NCI-H146 (cell line): ENCODE measurements at places on chromosomes 5 and 9.

DNA sequence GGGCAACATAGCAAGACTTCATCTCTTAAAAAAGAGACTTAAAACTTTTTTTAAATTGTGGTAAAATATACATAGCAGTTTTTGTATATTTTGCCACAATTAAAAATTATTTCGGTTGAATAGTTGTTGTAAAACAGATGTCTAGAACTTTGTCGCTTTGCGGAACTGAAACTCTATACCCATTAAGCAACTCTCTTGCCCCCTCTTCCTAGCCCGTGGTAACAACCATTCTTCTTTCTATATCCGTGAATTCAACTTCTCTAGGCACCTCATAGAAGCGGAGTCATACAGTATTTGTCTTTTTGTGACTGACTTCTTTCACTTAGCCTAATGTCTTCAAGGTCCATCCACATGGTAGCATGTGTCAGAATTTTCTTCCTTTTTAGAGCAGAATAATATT lies 43.3 kb downstream of the SPARC start:
- no peak for DNase-seq

DNA sequence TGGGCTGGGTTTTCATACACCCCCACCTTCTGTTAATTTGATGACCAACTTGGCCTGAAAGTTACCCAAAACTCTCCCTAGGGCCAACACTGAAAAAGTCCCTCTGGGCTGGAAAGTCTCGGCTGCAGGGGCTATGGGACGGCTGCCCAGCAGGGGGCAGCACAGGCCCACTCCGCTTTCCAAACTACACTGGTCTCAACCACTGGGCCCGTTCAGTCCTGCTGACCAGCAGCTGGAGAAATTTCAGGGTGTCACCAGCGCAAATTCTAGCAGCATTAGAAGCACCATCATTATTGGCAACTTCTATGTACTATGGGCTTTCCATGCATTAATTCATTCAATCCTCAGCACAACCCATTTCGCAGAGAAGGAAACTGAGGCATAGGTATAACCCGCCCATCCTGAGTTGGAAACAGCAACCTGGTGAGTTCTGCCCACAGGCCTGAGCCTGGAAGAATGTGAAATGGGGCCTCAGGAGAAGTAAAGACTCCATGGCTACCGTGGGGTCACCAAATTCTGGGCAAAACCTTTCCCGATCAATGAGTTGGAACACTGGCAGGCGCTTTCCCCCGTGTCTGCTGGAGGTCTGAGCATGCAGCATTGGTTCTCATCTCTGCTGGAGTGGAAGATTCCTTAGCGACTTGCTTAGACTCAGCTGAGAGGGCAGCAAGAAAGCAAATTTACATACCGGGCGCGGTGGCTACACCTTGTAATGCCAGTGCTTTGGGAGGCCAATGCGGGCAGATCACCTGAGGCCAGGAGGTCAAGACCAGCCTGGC lies 9.7 kb downstream of the ORM2 start:
- peak; percentile 2 for DNase-seq

- no peak for DNase-seq
These were observed 160.8 kb downstream of the TSSK1B start for GRCh38 chr5:113273948-113274347.

DNA sequence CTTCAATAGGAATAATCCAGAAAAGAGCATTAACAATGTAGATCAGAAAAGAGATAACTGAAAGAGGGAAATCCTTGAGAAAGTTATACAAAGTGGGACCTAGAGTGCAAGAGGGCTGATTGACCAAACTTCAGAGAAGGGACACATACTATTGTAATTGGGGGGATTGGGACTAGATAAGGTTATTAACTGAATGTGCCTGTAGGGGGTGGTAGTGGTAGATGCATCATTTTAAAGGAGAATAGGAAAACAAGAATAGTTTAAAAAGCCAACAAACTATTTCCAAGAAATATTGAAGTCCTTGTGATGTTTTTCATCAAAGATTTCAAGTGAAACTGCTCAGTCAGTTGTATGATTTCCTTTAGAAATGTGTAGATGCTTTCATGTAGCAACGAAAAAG lies 468.5 kb downstream of the TAF11L14 start:
- no peak for DNase-seq

GRCh38 chr5:38867416-38867815 lies 21.6 kb downstream of the OSMR start:
- no peak for DNase-seq

DNA sequence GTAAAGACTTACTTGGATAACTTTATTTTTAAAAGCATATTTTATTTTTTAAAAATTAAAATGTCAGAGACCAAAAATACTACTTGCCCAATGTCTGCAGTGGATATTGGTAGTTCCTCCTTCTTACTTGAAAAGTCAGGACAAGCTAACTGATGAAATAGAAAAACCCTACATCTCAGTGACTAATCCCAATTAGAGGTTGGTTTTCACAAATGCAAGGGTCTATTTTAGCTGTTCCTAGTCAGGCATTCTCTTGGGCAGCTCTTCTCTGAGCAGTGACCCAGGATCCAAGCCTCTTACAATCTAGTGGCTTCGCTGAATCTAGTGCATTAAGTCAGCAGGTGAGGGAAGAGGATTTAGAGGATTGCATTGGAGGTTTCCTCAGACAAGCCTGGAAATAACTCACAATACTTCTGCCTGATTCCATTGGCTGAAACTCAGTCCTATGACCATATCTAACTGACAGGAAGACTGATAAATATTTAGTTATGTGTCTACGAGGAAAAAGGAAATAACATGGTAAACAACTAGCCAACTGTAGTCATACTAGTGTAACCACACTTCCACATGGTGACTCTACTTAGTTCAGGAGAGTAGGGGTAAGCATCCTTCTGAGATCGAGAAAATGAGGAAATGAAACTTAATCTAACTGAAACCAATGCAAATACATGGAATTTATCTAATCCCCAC lies 34.2 kb upstream of the MIER3 start:
- no peak for DNase-seq

- no peak for DNase-seq
These were observed 151.0 kb upstream of the ZNF366 start for GRCh38 chr5:72658161-72658560.

GRCh38 chr5:31561946-31562345 lies 29.8 kb downstream of the C5orf22 start:
- no peak for DNase-seq

DNA sequence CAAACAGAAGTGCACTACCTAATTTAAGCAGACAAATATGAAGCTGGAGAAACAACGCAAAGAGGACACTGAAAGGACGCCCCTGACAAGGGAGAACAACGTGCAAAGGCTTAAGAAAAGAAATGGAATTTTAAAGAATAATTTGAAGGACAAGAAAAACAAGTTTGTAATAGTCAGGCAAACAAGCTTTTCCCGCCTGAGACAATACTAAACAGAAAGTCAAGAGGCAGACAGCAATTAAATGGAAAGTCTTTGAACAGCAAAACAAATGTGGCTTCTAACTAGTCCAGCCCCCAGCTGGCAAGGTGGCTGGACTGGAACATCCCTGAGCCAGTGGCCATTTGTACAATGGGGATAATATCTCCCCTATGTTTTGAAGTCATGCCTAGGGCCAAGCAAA lies 63.3 kb downstream of the SIL1 start:
- no peak for DNase-seq

- DNase-seq, result no peak
These were observed 636.1 kb upstream of the KLF4 start for GRCh38 chr9:108125625-108126024.

- no peak for DNase-seq
These were observed 206.5 kb downstream of the KCTD16 start for GRCh38 chr5:144377207-144377606.

DNA sequence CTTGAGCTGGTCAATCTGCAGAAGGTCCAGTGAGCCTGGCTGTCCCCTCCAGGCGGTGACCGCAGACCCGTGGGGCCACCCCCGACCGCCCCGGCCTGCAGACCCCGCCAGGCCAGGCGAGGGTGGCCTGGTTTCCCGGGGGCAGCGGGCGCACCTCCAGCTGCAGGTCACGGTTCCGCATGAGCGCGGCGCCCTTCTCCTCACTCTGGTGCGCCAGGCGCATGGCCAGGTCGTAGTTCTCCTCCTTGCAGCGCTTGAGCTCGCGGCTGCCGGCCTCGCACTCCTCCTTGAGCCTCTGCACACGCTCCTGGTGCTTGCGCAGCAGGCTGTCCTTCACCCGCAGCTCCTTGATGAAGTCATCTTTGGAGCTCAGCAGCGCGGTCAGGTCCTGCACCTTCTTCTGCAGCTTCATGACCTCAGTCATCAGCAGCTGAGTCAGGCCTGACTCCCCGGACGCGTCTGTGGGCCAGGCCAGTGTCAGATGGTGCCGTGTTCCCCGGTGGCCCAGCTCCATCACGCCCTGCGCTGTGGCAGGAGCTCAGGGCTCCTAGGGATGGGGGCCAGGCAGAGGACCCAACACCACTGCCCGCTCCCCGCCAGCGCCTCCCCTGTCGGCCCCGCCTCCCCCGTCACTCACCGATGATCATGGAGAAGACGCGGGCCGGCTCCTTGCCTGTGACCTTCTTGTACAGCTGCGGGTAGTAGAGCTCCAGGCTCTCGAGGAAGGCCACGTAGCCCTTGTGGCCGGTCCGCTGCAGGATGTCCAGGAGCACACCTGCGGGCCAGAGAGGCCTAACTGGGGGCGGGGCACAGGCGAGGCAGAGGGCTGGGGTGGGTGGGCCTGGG lies 2.6 kb downstream of the CARD9 start:
- no peak for DNase-seq

DNA sequence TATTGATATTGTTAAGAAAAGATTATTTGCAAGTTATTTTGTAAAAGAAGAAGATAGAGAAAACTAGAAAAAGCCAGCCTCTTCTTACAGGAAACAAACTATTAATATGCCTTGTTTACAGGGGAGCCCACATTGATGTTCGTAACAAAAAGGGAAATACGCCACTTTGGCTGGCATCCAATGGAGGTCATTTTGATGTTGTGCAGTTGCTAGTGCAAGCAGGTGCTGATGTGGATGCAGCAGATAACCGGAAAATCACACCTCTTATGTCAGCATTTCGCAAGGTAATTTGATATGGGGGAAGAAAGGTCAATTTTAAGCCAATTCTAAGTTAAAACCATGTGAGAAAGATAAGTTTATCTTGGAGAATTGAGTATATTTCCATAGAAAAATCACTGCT lies 37.6 kb upstream of the EIF4EBP3 start:
- DNase-seq, result peak; percentile 17

DNA sequence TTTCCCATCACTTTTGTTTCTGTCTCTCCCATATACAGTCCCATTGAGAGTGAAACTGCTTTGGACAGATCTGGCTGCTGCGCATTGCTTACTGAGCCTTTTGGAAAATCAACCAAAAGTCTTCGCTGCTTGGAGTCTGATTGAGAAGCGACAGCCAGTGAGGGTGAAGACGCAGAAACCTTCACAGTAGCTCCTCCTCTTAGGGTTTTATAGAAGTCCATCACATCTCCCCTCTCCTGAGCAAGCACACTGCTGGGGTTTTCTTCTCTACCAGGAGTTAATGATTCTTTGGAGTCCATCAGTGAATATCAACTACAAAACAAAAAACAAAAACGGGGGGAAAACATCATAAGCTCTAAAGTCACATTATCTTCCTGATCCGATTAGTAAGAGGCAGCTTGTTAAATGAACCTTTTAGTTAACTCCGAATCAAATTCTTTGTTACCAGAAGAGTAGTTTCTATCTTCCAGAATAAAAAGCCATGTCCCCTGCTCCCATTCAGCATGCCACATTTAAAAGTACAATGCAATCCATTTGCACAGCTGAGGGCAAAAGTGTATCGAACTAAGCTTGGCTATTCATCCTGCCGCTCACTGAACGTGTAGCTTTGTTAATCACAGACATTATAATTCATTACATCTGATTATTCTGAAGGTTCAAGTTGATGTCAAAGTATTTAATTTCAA lies 2.8 kb downstream of the NR3C1 start:
- DNase-seq, result peak; percentile 33

GRCh38 chr5:15529821-15530220 lies 29.8 kb downstream of the FBXL7 start:
- no peak for DNase-seq

- DNase-seq, result peak; percentile 67
These were observed 6.7 kb upstream of the ANKRD18B start for GRCh38 chr9:33517373-33517772.

GRCh38 chr9:131525643-131526565 lies 5.2 kb downstream of the UCK1 start:
- no peak for DNase-seq

DNA sequence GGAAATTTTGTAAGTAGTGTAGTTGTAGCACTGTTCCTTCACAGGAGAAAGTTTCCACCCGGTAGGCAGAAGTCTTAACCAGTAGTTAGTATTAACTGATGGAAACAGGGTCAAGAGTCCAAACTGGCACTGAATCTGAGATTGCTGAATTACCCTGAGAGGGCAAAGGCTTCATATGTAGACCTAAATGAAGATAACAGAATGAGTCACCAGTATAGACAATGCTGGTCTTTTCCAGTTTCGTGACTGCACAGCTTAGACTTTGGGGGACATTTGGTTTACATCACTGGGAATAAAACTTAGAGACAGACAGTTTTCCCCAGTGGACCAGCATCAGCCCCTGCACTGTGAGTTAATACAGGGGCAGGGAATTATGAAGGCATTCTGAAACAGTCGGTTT lies 60.5 kb downstream of the PCSK5 start:
- no peak for DNase-seq

GRCh38 chr5:69029292-69029691 lies 64.5 kb upstream of the SLC30A5 start:
- no peak for DNase-seq

GRCh38 chr9:136306211-136307208 lies 2.6 kb upstream of the CCDC187 start:
- DNase-seq, result no peak

- DNase-seq, result no peak
These were observed 30.5 kb downstream of the TGFBR1 start for GRCh38 chr9:99135456-99135855.

GRCh38 chr9:137764981-137765380 lies 112.6 kb upstream of the CACNA1B start:
- no peak for DNase-seq

DNA sequence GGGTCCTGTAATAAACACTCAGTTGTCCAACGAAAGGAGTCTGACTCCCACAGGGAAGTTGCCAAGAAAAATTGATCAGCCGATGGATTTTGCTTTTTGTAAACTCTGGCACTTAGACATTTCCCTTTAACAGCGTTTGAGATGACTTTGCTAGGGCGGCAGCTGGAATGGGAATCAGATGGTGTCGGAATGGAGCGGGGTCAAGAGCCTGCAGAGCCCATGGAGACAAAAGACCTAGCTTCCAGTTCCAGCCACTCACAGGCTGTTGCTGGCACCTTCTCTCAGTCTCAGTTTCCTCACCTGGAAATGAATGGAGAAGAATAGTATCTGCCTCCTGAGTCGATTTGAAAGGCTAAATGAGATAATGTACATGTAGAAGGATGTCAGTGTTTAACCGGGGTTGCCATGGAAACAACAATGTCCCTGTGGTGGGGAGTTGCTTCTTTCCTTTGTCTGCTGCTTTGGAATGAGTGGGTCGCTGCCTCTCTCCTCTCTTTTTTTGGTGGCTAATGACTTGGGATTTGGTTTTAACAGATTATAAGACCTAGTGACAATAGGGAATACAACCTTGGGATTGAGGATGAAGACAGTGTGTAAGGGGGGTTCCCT lies 137.4 kb downstream of the GAS1 start:
- DNase-seq, result no peak
